ENCODE measurements at places on chromosomes 6 and 20.

DNA sequence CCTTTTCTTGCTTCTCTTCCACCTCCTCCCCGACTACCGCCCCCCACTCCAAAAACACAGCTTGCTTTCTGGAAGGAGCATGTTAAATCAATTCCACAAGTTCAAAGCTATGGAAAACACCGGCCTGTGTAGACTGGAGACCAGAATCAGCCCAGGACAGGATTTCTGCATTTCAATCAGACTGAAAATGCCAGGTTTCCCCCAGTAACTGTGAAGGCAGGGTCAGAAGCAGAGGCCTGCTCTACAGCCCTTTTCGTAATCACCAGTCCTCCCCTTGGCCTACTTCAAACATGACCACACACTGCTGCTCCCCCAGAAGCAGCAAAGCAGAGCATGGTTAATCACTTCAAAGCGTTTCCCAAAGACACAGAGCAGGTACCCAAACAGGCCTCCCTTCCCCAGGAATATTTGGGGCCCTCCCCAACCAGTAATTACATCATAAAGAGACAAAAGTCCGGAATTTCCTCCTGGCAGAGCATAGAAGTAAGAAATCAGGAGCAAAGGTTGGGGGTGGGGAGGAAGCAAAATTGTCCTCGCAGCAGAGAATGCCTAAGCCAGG, 38.4 kb downstream of the ZMYND8 start:
- no peak for DNase-seq

- no peak for DNase-seq
Measured at GRCh38 chr20:62838128-62838891, 21.5 kb downstream of the COL9A3 start.

DNA sequence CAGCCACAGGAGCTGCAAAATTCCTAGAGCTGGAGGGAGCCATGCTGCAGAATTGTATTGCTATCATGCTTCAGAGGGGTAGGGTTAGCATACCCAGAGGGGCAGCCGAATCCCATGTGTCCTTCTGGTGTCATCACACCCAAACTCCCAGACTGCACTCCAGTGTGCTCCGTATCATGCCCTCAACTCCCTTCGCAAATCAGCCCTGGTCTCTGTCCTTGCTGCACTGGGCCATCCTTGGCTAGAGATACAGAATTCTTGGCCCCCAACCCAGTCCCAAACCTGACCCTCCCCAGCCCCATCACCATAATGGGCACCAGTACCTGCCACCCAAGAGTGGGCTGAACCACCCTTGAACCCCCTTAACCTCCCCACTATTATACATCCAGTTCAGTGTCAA, 138.3 kb downstream of the ANKRD60 start:
- DNase-seq: no peak

GRCh38 chr6:20702366-20702765, 168.1 kb downstream of the CDKAL1 start:
- no peak for DNase-seq

DNA sequence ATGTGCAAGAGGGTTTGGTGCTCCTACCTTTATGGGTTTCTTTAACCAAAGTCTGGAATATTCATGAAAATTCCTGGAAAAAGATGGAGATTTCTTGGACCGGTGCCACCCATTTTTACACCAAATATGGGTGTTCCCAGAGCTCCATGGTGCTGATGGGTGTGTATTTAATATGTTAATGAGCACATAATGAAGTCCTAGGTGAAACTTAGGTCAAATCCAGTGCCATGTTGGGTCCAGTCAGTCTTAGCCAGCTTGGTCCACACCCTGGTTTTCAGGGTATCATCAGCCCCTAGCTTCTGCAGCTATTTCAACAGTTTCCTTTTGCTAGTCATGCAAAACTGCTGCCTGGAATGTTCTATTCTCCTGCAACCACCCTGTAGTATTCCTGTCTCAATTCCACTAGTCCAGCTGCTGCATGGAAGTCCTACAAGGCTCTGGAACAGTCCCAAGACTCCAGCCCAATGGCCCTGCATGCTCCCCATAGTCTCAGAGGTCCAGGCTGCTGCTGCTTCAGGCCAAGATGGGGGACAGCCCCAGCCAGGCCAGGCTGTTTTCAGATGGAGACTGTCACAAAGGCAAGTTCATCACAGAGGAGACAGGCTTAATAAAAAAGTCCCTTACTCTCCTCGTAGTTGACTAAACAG, 31.8 kb downstream of the CST9L start:
- DNase-seq: no peak
